Activated CD4-positive, CD25-positive, alpha-beta regulatory T cell treated with anti-CD3 and anti-CD28 coated beads, Interleukin-2, amount 50 U/mL, for 16 hours (primary cell): ENCODE measurements at places on chromosomes 11 and 22.
A peak's percentile ranks its signal among the peaks of the same experiment; 100 is the strongest.

GRCh38 chr11:45660729-45661438 is 4.5 kb downstream of the CHST1 start:
- no peak for DNase-seq

- DNase-seq, result no peak
These were observed 655.7 kb downstream of the METTL15 start for GRCh38 chr11:28763876-28764275.

DNA sequence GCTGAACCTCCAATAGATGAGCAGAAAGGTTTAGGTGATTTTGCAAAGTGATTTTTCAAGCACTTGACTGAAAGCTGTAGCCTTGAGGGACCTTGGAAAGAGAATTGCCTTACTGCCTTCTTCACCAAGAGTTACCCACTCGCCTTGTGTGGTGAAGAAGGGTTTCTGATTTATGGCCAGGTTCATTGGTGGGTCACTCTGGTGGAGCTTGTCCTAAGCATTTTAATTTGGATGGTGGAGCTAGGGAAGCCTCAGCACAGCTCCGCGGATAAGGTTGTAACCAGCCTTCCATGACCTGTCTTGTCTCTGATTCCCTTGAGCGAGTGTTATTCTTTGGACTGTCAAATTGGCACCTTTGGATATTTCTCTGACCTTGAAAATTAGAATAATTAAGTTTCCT is 226.4 kb downstream of the FAT3 start:
- no peak for DNase-seq

GRCh38 chr11:3905080-3905953 is 49.9 kb downstream of the STIM1 start:
- DNase-seq, result peak; percentile 41

GRCh38 chr11:132217856-132218255 is 847.4 kb downstream of the NTM start:
- no peak for DNase-seq

DNA sequence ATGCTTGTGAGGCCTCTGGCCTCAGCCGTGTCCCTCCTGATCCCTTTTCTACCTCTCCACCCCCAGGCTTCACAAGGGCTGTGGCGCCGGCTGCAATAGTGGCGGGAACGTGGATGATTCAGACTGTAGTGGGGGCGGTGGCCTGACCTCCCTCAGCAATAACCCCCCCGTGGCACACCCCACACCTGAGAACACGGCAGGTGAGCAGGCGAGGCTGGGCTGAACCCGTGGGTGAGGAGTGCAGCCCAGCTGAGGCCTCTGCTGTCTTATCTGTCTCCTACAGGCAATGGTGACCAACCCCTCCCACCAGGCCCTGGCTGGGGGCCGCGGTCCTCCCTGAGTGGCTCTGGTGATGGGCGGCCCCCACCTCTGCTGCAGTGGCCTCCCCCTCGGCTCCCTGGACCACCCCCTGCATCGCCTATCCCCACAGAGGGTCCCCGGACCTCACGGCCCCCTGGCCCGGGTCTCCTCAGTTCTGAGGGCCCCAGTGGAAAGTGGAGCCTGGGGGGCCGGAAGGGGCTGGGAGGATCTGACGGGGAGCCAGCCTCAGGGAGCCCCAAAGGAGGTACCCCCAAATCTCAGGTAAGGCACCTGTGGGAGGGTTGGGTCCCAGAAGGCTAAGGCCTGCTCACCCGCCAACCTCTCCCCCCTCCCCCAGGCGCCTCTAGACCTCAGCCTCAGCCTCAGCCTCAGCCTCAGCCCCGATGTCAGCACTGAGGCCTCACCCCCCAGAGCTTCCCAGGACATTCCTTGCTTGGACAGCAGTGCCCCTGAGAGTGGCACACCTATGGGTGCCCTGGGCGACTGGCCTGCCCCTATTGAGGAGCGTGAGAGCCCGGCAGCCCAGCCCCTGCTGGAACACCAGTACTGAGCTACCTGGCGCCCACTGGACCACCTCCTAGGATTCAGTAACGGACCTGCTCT is 1.5 kb upstream of the SIPA1 start:
- DNase-seq, result no peak

GRCh38 chr22:22759889-22760546 is 115.6 kb downstream of the GGTLC2 start:
- no peak for DNase-seq
